Gastroesophageal sphincter (tissue), 4 donors: ENCODE measurements at places on chromosomes 13 and 19.

GRCh38 chr13:45328661-45329111, 12.3 kb downstream of the TPT1 start:
- ATAC-seq = no peak

DNA sequence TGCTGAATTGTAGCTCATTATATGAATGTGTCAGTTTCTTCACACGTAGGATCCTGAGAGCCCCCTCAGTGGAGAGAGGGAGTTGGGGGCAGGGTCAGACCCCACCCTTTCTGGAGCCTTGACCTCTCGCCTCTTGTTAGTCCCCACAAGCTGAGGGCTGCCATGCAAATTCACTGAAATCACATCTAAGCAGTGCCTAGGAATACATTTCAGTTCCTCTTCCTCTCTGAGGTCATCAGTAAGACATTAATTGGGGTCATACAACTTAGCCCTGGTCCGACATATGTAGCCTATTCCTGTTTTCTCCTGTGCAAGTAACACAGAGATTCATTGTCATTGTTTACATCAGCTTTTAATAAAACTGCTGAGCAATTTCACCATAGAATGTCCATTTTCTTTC, 30.0 kb downstream of the MYO9B start:
- ATAC-seq = no peak

DNA sequence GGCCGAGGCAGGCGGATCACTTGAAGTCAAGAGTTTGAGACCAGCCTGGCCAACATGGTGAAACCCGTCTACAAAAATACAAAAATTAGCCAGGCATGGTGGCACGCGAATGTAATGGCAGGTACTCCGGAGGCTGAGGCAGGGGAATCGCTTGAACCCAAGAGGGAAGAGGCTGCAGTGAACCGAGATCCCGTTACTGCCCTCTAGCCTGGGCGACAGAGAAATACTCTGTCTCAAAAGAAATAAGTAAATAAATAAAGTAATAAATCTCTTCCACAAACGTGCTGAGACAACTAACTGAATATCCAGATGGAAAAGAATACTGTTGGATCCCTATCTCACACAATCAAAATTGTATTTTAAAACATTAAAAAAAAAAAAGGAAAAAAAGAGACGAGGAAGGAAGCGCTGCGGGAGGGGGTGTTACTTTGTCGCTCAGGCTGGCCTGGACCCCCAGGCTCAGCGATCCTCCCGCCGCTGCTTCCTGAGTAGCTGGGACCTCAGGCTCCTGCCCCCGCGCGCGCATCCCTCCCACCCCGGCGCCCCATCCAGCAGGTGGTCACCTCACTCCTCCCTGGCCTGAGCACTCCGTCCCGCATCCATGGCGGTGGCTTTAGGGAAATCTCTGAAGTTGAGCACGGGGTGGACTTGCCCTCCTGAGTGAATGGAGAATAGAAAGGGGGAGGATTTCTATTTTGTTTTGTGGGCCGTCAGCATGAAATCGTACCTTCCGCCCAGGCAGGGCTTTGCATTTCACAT, 628 bp upstream of the ZNF813 start:
- ATAC-seq = peak; percentile 37

DNA sequence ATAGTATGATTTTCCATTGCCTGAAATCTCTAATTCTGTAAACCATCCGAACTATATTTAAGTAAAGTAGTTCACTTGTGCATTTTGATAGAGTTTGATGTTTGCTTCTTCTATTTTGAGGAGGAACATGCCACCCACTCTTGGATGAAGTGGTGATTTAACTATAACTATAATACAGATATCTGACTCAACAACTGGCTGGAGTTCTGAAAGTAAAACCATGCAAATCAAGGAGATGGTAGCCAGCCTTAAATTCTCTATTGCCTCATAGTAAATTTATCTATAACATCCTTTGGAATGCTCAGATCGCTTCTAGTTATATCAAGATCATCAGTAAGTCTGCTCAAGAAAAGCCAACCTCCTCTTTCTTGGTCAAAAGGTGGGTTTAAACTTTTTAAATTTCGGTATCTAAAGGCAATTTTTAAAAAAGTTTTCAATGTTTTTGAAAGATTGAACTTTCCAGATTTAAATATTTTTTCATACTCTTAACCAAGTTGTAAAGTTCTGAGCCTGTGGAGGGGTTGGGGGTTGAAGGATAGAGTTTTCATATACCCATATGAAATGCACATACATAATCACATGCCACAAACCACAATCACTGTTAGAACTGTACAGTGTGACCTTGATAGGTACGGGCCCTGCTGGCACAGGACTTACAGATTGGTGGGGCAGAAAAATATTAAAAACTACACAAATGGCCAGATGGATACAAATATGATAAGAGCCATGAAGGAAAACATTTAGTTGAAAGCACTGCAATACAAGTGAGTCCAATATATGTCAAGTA, 90.5 kb upstream of the RFC3 start:
- ATAC-seq = no peak
